ENCODE measurements at places on chromosomes 3 and 15. TPM values are rescaled to one million over a fixed set of nuclear protein-coding genes. Genes with fewer than 3 reads are reported as not detected.

The POTEB2 gene
- not detected for total RNA-seq

The INTS14 gene
- 48.4 TPM for total RNA-seq

The FBXL22 gene
- 0.30 TPM for total RNA-seq

The GOLGA8G gene
- total RNA-seq = not detected

The WDR49 gene
- total RNA-seq = not detected

The IQCB1 gene
- total RNA-seq = 10.3 TPM

The EXD1 gene
- total RNA-seq = not detected

The SNX22 gene
- 1.5 TPM for total RNA-seq

The RGMA gene
- total RNA-seq = 0.39 TPM

The GOLGA6A gene
- total RNA-seq = not detected

The CPOX gene
- total RNA-seq = 22.6 TPM

The CSPG5 gene
- total RNA-seq = 1.3 TPM

The SCAMP5 gene
- 14.0 TPM for total RNA-seq

The GOLGA6L7 gene
- not detected for total RNA-seq

The PLSCR2 gene
- total RNA-seq = not detected

The AMOTL2 gene
- total RNA-seq = 45.0 TPM

The ACOX2 gene
- total RNA-seq = 10.8 TPM

The DET1 gene
- 6.2 TPM for total RNA-seq

The CLRN1 gene
- not detected for total RNA-seq

The CCR9 gene
- not detected for total RNA-seq

The KIF7 gene
- 4.9 TPM for total RNA-seq
